Stimulated activated CD4-positive, alpha-beta T cell treated with anti-CD3 and anti-CD28 coated beads, Interleukin-4, amount 100 ng/mL, for 4 hours (primary cell): ENCODE measurements at places on chromosomes 11 and 22.
A peak's percentile ranks its signal among the peaks of the same experiment; 100 is the strongest.

GRCh38 chr11:88164320-88164719 is 10.9 kb downstream of the RAB38 start:
- DNase-seq, result no peak

DNA sequence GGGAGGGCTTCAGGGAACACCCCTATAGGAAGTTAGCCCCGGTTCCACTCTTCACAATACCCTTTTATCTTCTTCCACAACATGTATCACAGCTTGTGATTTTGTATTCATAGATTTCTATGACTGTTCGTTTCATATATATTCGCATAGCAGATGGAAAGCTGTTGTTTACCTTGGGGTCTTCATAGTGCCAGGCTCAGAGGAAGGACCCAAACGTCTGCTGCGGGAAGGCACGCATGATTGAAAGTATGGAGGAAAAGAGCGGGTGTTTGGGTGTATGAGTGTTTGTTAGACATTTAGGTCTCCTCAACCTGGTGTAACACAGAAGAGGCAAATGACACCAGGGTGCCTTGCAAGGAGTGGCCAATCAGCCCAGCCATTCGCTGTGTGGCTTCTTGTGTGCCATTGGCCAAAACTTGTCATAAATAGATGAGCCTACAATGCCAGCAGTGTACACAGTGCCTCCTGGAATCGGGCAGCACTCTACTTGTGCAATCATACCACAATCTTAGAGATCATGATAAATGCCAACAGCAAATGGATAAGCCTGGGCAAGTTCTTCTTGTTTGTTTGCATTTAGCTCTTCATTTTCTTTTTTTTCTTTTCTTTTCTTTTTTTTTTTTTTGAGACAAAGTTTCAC is 10.9 kb upstream of the ADA2 start:
- DNase-seq, result no peak

GRCh38 chr11:15006139-15006759 is 34.1 kb upstream of the CALCA start:
- no peak for DNase-seq

DNA sequence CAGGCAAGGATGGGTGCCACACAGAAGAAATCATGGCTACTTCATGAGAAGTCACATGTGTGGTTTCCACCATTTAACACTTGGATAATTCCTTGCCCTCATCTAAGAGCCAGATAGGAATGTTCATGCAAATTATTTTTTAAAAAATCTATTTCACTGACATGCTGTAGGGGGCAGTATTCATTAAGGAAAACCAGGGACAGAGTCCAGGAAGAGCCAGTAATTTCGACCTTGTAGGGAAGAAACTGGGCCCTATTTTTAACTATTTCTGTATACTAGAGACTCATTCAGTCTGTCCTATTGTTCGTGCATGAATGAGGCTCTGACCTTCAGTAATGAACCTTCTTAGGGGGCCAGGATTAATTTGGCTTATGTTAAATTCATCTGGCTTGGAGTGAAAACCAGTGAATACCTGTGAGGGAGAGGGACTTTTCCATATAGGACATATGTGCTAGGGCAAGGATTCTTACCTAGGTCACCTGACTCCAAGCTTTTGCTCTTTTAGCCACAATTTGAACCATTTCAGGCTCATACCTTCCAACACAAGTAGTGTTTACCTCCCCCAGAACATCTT is 192.7 kb downstream of the NAV2 start:
- DNase-seq, result no peak

- DNase-seq, result no peak
These were observed 52.6 kb downstream of the RDX start for GRCh38 chr11:110243791-110244190.

DNA sequence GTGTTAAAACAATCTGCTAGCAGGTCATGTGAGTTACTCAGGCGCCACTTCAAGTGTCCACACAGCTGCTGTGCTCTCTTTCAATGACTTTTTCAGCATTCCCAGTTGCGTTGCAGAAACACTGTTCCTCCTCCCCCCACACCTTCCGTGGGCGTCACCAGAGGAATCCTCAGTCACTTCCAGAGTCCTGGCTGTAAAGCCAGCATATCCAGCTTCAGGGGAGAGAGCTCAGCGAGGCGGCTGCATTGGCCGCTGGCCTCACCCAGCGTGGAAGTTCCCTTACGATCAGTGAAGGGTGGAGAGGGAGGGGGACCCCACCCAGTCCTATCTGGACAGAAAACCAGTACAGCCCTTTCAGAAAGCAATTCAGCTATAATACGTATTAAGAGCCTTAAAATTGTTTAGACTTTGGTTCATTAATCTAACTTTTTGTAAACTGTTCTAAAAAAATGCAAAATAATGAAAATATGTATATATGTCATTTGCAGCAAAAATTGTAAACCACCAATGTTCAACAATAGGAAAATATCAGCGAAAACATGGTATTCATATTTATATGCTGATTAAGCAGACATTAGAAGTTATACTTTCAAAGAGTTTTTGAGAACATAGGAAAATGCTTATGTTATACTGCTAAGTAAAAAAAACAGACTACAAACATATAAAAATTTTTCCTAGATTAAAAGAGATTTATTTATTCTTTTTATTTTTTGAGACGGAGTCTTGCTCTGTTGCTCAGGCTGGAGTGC is 2.8 kb upstream of the ANO9 start:
- no peak for DNase-seq

GRCh38 chr22:43147821-43148220 is 3.5 kb upstream of the TSPO start:
- no peak for DNase-seq

DNA sequence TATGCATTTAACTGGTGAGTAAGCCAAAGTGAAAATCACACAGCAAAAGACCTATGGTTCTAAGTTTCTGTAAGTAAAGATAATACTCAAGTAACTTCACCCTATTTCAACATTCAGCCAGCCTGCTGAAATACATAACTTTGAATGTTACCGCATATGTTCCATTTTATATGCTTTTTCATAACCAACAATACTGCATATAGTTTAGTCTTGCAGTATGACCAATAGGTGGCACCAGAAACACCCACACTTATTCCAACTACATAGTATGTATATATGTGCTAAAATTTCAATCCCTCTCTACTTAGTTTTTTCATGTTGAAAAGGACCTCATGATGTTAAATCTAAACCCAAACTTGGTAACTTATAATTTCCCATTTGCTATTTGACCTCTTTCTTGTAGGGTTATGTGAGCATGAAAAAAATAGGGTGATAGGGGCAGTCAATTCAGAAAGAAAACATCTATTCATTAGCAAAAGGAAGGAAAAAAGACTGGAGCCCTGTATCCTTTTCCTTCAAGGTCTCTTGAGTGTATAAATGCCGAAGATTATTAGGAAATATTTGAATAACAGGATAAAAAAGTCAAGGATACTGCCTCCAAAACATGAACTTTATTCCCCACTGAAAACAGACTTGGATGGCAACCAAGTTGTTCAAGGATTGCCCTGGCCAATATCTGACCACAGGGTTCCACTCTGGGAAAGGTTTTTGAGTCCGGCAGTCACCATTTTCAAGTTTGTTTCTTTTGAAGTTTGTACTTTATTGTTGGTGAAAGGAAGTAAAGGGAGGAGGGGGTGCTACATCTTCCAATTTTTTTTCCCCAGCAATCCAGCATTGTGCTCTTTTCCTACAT is 23.8 kb upstream of the FZD4 start:
- DNase-seq, result no peak

GRCh38 chr11:6219359-6219758 is 14.0 kb downstream of the C11orf42 start:
- no peak for DNase-seq

- DNase-seq, result no peak
These were observed 9.3 kb downstream of the MS4A3 start for GRCh38 chr11:60065801-60066200.

GRCh38 chr22:19035474-19036228 is 86.6 kb downstream of the DGCR2 start:
- DNase-seq, result no peak

DNA sequence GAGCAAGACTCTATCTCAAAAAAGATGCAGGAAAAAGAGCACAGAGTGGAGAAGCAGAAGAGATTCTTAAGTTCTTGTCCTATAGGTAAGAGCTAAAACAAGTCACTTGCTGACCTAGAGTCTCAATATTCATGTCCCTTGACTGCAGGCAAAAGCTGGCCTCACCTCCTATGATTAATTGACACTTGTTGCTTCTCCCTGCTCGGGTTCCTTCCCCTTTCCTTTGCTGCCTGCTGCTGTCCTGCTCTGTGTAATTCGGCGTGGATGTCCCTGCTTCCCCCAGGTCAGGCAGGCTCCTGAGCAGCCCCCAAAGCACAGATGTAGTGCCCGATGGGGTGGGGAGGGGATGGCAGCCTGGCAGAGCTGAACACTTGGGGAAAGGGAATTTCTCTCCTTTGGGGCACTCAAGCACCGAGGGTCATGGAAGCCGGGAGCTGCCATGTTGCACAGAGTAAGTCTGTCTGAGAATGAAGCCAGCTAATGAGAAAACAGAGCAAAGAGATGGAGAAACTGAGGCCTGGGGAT is 60.8 kb upstream of the NUP50 start:
- no peak for DNase-seq

- no peak for DNase-seq
These were observed 444.3 kb downstream of the TBC1D22A start for GRCh38 chr22:47206666-47207218.

DNA sequence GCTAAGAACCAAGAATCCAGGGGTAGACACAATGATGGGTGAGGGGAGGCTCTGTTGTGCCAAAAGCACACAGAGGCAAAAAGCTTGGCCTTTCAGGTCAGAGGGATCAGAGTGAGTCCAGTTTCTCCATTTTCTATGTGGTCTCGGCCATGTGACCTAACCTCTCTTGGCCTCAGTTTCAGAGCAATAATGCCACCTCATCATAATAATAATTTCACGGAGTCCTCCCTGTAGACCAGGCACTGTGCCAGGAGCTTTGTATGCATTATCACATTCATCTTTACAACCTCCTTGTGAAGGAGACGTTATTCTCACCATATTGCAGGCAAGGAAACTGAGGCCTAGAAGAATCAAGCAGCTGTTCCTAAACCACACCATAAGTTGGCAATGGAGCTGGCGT is 120.2 kb downstream of the WT1 start:
- no peak for DNase-seq

- no peak for DNase-seq
These were observed 13.4 kb upstream of the NECTIN1 start for GRCh38 chr11:119742263-119742861.

DNA sequence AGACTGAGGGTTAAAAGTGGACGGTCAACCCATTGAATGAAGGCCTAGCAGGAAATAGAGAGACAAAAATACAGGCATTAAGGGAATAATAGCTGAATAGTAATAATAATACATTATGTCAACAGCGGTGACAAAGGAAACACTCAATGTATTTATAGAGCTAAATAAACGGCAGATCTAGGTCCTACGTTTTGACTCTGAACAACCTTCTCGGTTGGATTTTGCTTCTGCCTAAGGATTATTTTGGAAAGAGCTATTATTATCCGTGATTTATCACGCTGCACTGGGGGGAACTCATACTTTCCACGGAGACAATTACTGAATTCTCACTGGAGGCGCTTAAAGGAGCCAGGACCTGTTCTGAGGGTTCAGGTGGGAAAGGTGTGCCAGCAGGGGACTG is 118.2 kb upstream of the KIRREL3 start:
- DNase-seq, result no peak

DNA sequence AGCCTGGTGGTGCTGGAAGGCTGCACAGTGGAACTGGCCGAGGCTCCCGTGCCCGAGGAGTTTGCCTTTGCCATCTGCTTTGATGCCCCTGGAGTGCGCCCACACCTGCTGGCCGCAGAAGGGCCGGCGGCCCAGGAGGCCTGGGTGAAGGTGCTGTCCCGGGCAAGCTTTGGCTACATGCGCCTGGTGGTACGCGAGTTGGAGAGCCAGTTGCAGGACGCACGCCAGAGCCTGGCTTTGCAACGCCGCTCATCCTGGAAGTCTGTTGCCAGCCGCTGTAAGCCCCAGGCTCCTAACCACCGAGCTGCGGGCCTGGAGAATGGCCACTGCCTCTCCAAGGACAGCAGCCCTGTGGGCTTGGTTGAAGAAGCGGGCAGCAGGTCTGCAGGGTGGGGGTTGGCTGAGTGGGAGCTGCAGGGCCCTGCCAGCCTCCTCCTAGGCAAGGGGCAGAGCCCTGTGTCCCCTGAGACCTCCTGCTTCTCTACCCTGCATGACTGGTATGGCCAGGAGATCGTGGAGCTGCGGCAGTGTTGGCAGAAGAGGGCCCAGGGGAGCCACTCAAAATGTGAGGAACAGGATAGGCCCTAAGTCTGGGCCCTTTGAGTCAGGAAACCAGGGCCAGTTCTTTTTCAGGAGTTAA is 1.9 kb upstream of the SMDT1 start:
- DNase-seq, result no peak

GRCh38 chr11:63923319-63923718 is 6.4 kb upstream of the RCOR2 start:
- DNase-seq, result no peak

- DNase-seq, result no peak
These were observed 5.9 kb downstream of the INCENP start for GRCh38 chr11:62129590-62130282.

DNA sequence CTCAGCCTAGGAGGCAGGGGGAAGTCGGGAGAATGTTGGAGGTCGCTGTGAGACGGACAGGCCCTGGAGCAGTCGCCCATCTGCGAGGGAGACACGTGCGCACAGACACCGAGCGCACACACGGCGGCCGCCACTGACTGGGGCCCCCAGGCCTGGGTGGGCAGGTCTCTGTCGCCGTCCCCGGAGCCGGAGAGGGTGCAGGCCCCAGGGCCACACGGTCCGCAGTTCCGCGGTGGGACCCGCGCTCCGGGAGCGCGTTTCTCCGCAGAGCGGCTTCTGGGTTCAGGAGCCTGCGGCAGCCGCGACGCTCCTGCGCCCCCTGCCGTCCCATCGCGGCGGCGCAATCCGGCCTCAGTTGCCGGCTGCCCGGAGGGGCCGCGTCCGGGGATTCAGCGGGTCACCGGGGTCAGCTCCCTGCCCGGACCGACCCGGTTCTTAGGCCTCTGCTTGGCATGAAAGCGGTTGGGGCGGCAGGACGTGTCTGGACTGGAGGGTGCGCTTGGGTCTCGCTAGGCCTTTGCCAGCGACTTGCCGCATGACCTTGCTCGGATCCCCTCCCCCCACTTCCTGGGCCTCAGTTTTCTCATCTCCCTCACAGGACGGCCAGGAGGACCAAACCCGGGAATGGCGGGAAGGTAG is 31.2 kb downstream of the PDE2A start:
- DNase-seq, result peak; percentile 71

DNA sequence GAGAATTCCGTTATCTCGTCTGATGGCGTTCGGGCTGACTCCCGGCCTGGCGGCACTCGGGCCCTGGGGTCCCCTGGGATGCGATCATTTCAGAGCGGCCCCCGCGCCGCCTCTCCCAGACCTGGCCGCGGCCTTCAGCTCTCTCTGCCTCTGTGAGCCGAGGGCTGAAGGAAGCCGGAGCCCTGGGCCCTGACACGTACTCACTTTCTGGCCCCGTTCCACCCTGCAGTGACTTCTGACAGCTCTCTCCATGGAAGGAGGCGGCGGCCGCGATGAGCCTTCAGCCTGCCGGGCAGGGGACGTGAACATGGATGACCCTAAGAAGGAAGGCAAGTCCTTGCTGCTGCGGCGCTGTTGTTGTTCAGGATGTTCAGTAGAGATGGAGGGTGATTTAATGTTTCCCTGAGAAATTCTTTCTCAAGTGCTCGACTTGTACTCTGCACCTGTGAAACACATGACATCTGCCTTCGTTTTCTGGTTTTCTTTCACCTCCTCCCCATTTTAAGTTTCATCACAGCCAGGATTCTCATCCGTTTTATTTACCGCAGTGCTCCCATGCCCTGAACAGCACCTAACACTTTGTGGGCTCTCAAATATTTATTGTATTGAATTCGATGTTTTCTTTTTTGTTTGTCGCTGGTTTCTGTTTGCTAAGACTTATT is 612 bp downstream of the GTSE1 start:
- no peak for DNase-seq
